ENCODE measurements at places on chromosomes 12 and 14.

GRCh38 chr14:89957376-89957775 lies 1.6 kb downstream of the TDP1 start:
- DNase-seq, result no peak

DNA sequence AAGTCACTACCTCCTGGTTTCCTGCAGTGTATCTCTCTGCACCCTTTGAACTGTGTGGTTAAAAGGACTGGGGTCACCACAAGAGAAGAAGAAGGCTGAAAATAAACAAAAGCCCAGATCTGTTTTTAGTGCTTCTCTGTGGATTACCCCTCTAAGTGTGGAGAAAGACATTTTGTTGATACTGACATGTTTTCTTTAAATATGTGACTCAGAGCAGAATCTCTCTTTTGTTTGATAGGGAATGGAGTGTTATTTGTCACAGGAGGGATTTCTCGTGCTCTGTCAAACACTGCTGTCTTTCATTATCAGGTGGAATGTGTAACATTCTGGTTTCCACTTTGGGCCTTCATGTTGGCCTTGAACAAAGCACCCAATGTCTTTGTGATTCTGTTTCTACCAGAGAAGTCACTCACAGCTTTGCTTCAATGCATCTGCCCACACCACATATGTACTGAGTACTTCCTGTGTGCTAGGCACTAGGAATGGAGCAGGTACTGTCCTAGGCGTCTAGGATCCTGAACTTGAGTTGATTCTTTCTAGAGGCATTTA lies 82.1 kb downstream of the PLXNC1 start:
- DNase-seq, result no peak

DNA sequence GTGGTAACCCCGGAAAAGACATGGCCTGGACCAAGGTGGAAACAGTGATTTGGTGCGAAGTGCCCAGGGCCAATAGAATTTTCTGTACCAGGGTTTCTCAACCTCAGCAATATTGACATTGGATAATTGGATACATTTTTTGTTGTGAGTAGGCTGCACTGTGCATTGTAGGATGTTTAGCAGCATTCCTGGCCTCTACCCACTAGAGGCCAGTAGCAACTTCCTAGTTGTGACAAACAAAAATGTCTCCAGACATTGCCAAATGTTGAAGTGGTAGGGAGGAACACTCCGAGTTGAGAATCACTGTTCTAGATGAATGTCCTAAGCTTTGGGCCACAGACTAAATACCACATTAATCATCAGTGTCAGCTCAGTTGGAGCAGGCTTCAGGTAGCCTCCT lies 6.2 kb upstream of the CGRRF1 start:
- no peak for DNase-seq

- DNase-seq, result peak; percentile 33
Observed at GRCh38 chr14:101183376-101184103, 280.0 kb upstream of the RTL1 start.

DNA sequence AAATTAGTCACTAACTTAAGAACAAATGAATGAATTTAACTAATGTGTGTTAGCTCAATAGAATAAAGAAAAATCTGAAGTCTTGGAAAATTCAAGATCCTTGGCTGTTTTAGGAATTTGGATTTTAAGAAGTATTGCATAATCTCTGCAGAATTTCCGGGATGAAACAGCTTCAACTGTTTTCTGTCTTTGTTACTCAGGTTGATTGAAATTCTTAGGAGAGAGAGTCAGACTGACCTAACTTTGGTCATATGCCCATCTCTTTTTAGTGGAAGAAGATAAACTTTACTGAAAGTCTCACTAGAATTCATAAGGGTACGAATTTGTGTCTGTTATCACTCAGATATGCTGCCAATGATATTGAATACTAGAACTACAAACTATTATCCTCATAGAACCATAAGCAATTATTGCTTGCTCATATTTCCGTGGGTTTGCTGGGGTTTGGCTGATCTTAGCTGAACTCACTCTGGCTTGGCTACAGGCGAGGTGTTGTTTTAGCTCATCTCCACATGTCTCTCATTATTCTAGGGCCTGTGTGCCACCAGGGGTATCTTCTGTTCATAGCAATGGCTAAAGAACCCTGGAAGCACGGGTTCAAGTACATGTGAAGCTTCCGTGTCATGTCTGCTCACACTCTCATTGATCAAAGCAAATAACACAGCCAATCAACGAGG lies 257.4 kb upstream of the NOVA1 start:
- DNase-seq, result no peak

- DNase-seq, result no peak
Observed at GRCh38 chr12:113271853-113272561, 50.7 kb downstream of the TPCN1 start.

DNA sequence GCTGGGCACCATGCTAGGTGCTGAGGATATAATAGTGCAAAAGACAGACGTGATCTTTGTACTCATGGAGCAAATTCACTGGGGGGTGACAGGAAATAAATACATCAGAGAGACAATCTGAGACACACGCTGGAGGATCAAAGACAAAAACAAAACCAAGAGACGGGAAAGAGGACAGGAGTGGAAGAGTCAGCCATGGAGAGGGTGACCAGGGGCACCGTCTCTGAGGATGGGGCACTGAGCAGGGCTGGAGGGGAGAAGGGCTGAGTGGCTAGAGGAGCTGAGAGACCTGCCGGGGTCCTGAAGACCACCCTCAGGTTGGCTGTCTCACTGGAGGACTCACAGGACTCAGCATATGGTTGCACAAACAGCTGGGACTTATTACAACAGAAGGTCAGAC lies 81.9 kb downstream of the TMEM132D start:
- DNase-seq, result no peak

- DNase-seq, result peak; percentile 73
Observed at GRCh38 chr14:71720978-71721624, 211.1 kb upstream of the RGS6 start.

DNA sequence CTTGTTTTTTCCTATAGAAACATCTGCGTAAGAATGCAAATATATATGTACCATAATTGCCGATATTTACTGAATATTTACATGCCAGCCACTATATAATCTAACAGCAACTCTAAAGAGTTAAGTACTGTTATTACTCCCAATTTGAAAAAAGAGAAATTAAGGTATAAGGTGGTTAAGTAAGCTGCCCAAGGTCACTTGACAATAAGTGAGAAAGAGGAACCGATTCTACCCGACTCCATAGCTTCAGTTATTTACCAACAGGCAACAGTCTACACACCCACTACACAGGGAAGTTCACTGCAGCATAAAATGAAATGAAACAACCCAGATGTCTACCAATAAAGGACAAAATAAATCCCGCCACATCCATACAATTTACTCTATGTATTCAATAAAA lies 1.1 kb downstream of the MIS18BP1 start:
- DNase-seq, result no peak

GRCh38 chr12:53949631-53950436 lies 4.9 kb upstream of the HOXC12 start:
- no peak for DNase-seq

DNA sequence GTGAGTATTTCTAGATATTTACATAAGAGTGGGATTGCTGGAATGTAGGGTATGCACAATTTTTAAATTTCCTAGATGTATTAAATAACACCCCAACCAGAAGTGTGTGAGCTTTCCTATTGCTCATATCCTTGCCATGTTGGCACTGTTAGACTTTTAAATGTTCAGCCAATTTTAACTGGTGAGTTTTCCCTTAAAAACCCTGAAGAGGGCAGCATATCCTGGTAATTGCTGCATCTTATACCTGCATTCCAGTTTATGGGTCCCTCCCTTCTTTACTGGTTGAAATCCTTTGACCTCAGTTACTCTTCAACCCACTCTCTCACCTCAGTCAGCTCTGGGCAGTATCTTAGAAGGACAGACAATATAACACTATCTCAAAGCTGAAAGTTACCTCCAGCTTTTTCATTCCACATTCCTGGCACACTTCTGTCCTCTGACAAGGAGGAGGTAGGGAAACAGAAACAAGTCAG lies 270.6 kb downstream of the PAWR start:
- DNase-seq, result peak; percentile 39

- no peak for DNase-seq
Observed at GRCh38 chr12:14962797-14963196, 1.4 kb upstream of the ARHGDIB start.

DNA sequence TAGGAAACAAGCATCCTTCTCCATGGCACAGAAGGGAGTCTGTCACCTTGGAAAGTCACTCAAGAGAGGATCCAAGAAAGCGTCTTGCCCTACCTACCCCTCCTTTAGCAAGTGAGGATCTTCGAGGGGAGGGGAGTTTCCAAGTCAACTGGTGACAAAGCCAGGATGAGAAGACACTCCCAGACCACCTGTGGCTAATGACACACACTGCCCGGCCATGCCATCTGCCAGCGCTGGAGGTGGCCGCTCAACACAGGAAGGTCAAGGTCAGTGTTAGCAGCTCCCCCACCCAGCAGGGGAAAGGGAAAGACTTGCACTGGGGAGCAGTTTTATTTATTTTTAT lies 41.3 kb downstream of the ELK3 start:
- DNase-seq, result no peak

DNA sequence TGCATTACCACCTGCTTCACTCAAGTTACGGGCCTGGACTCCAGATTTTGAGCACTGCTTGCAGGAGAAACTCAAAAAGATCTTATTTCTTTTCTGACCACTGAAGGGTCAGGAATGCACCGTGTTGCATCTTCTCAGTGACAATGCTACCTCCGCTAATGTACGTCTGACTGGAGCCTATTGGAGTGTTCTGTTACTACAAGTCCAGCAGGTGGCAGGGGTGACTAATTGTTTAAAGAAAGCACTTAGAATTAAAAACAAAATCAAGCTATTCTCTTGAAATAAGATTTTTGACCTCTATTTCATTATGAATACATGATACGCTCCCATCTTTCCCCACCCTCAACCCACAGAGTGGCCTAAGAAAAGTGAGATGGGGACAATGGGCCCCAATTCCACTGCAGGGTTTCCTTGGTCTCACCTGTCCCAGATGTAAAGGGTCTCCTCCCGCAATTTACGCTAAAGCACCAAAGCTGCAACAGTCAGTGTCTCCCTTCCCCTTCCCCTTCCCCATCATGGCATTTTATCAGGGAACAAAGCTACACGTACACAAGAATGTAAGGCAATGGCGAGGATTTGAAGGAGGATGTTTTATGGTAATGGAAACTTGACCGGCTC lies 2.2 kb downstream of the TBPL2 start:
- no peak for DNase-seq

GRCh38 chr12:100346660-100347059 lies 10.2 kb upstream of the SLC17A8 start:
- no peak for DNase-seq

DNA sequence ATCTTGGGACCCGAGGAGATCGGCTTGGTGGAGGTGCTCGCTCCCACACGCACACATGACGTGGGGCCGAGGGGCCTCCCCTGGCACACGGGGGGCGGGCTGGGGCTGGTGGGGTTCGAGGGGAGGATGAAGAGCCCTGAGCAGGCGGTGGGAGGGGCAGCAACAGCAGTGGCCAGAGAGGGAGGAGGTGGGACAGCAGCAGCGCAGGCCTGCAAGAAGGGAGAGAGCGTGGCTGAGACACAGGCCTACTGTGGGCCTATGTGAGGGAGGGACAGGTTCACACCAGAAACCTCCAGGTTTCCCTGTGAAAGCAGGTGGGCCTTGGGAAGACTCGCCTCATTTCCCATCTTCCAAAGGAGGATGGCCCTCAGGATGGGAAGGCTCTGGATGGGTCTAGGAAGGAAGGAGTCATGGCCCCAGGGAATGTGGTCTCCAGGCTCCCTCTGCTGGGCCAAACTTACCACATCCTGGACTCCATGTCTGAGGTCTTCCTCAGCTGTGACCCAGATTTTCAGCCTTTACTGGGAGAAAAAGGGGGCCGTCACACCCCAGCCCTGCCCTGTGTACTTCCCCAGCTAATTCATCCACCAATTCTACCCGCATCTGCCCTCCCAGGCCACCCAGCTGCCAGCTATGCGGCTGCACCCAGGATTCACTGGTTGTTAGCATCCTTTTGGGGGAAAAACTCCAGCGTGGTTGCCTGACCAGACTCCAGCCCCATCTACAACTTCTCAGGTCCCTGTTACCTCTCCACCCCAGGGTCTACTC lies 2.8 kb downstream of the PIANP start:
- DNase-seq, result peak; percentile 63

DNA sequence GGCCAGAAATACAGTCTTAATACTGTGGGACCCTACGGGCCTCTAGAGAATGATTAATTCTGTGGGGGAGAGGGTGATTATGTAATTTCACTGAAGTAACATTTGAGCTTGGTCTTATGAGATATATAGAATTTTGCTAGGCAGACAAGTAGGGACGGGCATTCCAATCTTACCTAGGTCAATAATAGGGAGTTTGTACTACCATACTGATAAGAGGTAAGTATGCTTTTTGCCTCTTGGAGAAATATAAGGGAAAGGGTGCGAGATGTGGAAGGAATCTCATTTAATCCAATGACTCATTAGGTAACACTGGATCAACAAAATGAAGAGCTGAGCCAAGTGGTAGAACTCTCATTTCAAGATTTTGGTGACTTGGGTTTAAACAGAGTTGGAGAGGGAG lies 5.2 kb downstream of the RAB5B start:
- no peak for DNase-seq

DNA sequence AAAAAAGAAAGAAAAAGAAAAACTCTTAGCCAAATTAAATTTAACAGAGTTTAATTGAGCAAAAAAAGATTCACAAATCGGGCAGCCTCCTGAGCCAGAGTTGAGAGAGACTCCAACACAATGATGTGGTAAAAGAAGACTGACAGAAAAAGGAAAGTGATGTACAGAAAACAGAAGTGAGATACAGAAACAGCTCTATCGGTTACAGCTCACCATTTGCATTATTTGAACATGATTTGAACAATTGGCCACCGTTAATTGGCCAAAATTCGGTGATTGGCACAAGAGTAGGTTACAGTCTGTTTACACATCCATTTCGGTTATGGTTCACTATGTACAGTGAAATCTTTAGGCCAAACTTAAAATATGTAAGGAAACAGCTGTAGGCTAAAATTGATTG lies 117.7 kb downstream of the SPTSSA start:
- DNase-seq, result no peak

DNA sequence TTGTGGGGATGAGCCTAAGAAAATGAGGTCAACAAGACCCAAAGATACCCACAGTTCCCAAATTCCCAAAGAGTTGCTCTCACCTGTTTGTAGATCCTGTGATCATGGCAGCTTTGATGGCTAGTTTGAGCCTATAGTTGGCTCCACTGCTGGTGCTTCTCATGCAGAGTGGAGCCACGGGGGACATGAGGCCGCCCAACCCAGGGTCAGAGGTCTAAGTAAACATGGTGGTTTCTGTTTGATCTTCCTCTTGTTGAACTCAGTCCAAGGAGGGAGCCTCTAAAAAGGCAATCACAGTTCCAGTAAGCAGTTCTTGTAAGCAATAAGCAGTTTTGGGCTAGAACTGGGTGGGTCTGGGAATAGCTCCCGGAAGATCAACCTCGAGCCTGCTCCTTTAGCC lies 125.6 kb upstream of the DHRS4 start:
- DNase-seq, result no peak

DNA sequence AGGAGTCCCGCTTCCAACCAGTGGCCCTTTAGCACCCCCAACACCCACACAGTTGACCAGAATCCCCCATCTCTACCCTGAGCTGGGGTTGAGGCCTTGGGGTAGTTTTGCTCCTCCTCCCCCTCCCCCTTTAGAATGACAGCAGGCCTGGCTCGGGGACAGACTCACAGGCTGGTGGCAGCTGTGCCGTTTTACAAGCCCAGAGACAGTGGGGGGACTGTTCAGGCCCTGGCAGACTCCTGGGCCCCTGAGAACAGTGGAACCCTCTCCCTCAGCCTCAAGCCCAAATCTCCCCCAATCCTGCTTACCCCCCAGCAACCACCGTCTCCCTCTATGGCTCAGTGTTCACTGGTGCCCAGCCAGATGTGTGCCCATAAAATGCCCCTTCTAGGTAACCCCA lies 10.1 kb downstream of the TMEM119 start:
- no peak for DNase-seq

GRCh38 chr14:37172024-37172869 lies at the start of gene SLC25A21:
SLC25A21 (minus strand) TSS chr14:37172606.
- no peak for DNase-seq

Data from iPS DF 6.9 (cell line).